NCI-H1105 treated with DMSO at 0.1 percent for 48 hours (cell line): ENCODE measurements at places on chromosomes 12 and 14.

GRCh38 chr12:18375131-18375530 is 113.8 kb downstream of the PIK3C2G start:
- DNase-seq, result no peak

DNA sequence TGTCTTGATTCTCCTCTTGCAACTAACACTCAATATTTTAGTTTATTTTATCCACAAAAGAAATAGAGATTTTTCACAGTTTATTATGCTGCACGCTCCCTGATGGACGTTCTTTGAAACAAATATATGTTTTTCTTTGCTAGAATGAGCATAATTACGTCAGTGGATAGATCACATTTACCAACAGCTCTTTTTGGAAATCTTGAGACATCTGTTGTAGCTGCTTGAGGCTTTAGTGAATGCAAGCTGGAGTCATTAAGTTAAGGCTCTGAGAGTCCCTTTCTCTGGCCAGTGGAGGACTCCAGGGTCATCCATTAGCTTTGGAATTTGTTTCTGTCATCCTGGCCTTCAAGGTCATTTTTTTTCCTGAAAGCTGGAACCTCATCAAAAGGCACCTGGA is 405.6 kb upstream of the TMEM132C start:
- DNase-seq, result no peak

- DNase-seq, result no peak
These were observed 18.6 kb downstream of the AMN1 start for GRCh38 chr12:31710021-31710818.

DNA sequence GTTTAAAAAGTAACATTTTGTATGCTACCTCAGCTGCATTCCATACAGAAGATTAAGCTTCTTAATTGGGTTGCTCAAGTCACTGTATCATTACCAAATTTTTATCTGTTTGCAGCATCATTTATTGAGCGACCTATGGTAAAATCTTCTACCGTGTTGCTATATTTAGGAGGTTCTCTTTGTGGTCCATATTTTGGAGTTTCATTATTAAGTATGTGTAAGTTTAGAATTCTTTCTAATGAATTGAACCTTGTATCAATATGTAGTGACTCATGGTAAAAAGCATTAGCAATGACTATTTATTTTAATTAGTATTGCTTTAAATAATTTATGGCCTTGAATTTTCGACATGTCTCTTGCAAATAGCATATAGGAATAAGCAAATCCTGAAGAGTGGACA is 42.2 kb downstream of the CSRP2 start:
- DNase-seq, result no peak

DNA sequence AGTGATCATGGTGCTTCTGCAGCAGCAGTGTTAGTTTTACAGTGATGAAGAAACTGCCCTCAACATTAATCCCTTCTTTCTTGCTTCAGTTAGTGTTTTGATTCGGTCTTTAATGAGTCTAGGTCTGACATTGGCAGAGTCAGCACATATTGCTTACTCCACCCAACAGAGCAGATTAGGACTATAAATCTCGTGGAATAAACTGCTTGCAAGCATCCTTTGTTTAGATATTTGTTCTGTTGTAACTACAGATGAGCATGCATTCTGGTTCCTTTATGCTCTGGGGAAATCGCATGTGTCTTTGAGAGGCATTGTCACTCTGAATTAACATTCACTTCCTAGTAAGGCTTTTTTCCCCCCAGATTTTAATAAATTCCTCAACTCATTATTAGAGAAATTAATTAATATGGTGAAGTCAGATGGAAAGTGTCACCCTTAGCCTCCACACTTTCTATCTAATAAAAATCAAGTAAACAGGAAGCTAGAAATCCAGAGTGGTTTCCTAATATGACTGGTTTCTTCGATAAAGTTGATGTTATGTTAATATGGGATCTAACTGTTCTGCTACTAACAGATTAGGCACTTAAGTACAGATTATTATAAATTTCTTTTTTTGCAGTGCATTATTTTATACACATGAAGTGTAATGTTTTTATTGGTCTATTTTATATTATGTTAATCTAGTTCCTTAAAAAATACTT is 86.2 kb upstream of the SSTR1 start:
- no peak for DNase-seq

DNA sequence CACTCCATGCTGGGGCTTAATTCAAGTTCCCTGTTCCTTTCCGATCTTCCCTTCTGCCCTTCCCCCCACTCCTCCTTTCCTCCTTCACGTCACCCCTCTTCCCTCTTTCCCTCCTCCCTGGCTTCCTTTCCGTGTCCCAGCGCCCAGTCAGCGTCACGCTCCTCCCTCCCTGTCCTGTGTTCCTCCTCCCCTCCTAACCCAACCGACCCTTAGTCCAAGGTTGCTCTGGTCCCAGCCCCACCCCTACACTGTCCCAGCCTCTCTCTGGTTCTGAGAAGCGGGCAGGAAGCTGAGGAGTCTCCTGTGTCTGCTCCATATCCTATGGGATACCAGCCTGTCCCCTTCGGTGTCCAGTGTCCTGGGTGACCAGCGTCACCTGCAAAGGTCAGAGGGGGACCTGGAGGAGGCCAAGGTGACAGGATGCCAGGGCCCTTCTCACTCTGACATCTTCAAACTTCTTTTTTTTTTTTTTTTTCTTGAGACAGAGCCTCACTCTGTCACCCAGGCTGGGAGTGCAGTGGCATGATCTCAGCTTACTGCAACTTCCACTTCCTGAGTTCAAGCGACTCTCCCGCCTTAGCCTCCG is 56.2 kb upstream of the TSPAN9 start:
- no peak for DNase-seq

DNA sequence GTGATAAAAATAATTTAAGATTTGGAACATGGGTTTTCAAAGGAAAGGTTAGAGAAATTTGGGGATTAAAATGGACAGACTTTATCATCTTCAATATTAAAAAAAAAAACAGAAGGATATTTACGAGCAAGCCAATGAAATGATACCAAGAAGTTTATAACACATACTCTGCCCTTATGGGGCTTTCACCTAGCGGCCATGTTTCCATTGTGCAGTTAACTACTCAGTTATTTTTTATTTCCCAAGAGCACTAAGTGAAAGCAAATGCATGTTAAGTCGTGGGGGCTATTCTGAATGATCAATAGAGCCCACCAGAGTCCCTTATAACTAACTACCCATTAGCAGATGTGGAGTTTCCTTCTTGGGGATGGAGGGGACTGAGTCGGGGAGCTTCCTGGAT is 53.9 kb downstream of the ETV6 start:
- no peak for DNase-seq

DNA sequence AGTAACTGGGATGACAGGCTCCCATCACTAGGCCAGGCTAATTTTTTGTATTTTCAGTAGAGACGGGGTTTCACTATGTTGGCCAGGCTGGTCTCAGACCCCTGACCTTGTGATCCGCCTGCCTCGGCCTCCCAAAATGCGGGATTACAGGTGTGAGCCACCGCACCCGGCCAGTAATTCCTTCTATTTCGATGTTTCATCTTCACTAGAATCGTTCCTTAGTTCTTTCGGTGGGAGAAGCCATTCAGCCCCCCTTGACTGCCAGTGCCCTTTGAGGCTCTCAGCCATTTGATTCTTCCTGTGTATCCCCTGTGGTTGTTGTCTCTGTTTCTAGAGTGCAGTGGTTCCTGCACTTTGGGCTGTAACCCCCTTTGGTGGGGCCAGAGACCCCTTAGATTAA is 174.1 kb downstream of the ETV6 start:
- no peak for DNase-seq
